ENCODE measurements at places on chromosomes 1 and 21. TPM values are rescaled to one million over a fixed set of nuclear protein-coding genes. Genes with fewer than 3 reads are reported as not detected.

Gene CRYAA
- not detected for total RNA-seq

- no peak for DNase-seq
- H3K4me3 ChIP-seq = no peak overlapping the region
- no peaks in the 10 kb centered on the region for H3K36me3 ChIP-seq
- H3K4me1 ChIP-seq = no peaks in the 10 kb centered on the region
Observed at GRCh38 chr1:210792250-210793102, 341.5 kb downstream of the KCNH1 start.

- H3K36me3 ChIP-seq = no peaks in the 10 kb centered on the region
- H3K4me3 ChIP-seq = no peak overlapping the region
- no peaks in the 10 kb centered on the region for H3K27me3 ChIP-seq
- no peak for DNase-seq
Observed at GRCh38 chr1:220566869-220567268, 38.9 kb downstream of the MARK1 start.

Gene VSIG8
- total RNA-seq = not detected

GRCh38 chr1:180534214-180534613 is 24.6 kb upstream of the OVAAL start:
- H3K27me3 ChIP-seq = no peaks in the 10 kb centered on the region
- no peak for DNase-seq
- H3K4me1 ChIP-seq = no peaks in the 10 kb centered on the region
- H3K36me3 ChIP-seq = no peaks in the 10 kb centered on the region

Gene RGS4
- total RNA-seq = not detected

DNA sequence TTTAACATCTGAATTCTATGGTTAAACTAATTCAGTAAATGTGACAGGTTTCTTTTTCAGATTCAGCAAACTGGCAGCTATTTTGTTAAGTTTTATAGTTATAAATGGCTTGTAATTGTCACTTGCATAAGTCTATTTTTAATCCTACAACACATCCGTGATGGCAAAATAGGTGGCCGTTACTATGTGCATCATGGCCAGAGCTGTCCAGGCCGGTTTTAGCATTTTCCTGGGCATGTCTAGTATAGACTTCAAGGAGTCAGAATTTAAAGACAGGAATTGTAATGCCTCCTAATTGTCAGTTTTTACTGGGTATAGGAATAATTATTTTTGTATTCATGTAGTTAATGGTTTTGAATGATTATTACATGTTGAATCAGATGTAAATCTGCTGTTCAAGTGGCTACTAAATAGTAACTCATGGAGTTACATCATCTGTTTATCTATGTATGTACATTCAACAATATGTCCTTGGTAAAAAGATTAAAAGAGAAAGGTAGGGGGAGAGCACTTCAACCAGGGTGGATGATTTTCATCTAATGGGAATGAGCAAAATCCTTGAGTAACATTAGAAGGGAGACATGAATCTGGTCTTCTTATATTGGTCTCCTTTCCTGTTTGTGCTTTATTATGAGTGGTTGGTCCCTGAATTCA is 3.2 kb upstream of the B3GALT2 start:
- DNase-seq = no peak
- peaks cover 4% of the 10 kb centered on the region for H3K36me3 ChIP-seq
- peaks cover 51% of the 10 kb centered on the region for H3K4me1 ChIP-seq
- H3K27me3 ChIP-seq = no peaks in the 10 kb centered on the region
- no peak overlapping the region for H3K4me3 ChIP-seq
- no peak overlapping the region for H3K27ac ChIP-seq
